D721Med (cell line): ENCODE measurements at places on chromosomes 6 and 20.

- DNase-seq: no peak
Observed at GRCh38 chr6:1849691-1850090, 240.0 kb downstream of the FOXC1 start.

- no peak for DNase-seq
Observed at GRCh38 chr6:145508107-145508506, 227.2 kb downstream of the EPM2A start.

- no peak for DNase-seq
Observed at GRCh38 chr20:60365064-60365666, 406.9 kb downstream of the CDH26 start.

GRCh38 chr6:79403563-79403962 is 133.7 kb downstream of the LCA5 start:
- DNase-seq: no peak

- no peak for DNase-seq
Observed at GRCh38 chr6:5172897-5173474, 87.8 kb downstream of the LYRM4 start.

GRCh38 chr6:154202339-154202738 is 154.3 kb downstream of the IPCEF1 start:
- no peak for DNase-seq

GRCh38 chr6:37679539-37680476 is 17.9 kb downstream of the MDGA1 start:
- no peak for DNase-seq

GRCh38 chr20:37513779-37514359 is 7.2 kb upstream of the NNAT start:
- no peak for DNase-seq

DNA sequence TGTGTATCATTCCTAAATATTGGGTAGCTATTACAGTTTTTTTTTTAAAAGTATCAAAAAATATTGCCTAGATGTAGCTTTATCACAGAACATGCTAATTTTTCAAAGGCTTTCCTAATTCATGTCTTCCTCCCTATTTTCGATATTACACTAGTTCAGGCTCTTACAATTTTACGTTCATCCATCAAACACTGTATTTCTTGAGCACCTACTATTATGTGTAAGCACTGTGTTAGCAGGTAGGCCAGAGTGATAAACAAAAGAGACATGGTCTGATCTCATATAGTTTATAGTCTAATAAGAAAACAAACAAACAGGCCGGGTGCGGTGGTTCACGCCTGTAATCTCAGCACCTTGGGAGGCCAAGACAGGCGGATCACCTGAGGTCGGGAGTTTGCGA is 69.5 kb downstream of the FAM217A start:
- DNase-seq: no peak

- DNase-seq: no peak
Observed at GRCh38 chr6:137928286-137928685, 61.2 kb downstream of the TNFAIP3 start.

- no peak for DNase-seq
Observed at GRCh38 chr6:149815788-149816187, 48.4 kb downstream of the LRP11 start.

GRCh38 chr20:11101243-11101642 is 427.4 kb upstream of the JAG1 start:
- DNase-seq: no peak

DNA sequence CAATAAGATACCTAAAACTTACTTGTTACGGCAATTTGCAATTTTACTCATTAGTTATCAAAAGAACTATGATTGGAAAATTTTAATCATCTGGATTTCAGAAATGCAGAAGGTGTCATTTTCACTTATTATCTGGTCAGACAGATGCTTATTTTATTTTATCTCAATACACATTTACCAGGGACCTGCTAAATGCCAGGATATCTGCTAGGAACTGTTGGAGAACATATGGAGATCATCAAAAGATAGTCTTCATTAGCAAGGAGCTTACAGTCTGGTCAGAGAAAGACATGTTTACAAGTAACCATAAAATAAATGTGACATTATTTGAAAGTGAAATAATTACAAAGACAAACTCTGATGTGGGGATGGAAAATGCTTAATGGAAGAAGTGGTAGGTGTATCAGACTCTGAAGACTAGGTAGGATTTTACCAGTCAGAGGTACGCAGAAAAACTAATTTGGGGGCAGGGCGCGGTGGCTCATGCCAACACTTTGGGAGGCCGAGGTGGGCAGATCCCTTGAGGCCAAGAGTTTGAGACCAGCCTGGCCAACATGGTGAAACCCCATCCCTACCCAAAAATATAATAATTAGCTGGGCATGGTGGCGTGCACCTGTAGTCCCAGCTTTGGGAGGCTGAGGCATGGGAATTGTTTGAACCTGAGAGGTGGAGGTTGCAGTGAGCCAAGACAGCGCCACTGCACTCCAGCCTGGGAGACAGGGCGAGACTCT is 137.8 kb downstream of the MYB start:
- no peak for DNase-seq

- no peak for DNase-seq
Observed at GRCh38 chr20:40797425-40797824, 108.4 kb upstream of the MAFB start.

DNA sequence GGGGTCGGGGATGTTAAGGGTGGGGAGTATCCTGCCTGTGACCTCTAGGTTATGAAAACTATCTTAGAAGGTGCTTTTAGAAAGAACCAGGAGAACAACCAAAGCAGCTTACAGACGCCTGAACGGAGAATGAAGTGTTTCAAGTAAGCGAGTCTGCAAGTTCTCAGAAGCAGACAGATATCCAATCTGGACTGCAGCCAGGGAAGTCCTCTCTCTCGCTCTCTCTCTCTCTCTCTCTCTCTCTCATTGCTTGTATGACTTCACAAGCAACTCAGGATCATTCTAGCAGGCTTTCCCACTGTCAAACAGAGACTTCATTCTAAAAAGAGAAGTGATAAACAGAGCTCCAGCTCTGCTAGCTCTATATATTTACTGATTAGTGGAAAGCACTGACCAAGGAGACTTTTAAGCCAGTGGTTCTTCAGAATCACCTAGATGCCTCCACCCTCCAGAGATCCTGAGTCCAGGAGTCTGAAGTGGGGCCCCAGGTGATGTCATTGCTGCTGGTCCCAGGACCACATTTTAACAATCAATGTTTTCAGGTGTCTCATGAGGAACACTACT is 6.0 kb downstream of the TCF21 start:
- DNase-seq: no peak

DNA sequence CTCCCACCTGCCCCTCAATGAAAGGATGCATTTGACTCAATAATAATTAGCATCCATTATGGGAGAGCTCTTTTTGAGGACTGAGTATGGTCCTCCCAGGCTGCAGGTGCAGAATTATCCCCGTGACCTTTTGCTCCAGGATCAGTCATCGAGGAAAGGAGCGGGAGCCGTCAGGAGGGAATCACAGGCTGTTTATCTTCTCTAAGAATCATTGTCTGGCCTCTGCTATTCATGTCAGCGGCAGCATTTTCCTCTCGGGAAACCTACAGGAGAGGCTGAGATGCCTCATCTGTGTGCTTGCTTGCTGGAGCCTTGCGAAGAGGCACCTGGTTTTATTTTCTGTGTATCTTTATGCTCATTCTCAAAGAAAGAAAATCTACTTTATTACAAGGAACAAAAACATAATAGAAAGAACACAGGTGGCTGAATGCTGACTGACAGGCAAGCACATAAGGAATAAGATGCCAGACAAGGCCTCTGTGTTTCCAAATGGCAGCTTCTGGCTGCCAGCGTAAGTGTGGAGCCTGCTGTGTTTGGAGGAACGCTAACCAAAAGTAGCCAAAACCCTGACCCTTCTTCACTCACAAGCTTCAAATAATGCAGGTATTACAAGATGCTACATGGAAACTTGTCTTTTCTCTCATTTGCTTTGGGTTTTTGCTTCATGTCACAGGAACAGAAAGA is 539.1 kb upstream of the MARCKS start:
- no peak for DNase-seq

GRCh38 chr6:120899932-120900331 is 434.3 kb downstream of the TBC1D32 start:
- no peak for DNase-seq

DNA sequence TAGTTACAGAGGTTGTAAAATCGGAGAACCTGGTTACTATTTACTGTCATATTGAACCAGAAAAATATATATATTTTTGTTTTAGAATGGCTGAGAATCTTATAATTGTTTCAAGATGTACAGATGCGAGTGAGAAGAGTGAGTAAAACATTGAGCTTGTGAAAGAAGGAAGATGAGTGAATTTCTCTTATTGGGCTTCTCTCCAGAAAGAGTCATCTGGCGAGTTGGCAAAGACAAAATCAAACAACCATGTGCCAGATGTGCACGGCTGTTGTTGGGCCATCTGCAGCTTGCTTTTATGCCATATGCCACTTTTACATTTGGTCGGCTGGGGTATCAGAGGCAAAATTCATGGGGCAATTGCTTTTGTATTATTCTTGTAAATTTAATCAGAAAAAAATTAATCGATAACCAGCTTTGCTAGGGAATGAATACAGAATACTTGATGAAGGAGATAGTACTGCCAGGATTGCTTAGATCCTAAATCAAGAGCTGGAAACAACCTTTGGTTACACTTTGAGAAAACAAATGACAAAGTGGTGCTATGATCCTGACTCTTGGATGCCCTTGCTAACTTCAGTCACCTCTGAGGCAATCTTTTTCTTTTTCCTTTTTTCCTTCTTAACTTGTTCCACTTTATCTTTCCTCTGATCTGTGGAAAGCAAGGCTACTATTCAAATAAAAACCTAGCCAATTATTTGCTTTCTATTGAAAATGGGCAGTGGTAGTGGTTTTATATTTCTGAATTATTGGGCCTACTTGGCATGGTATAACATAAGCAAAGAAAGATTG is 97.1 kb upstream of the GRIK2 start:
- no peak for DNase-seq

- DNase-seq: no peak
Observed at GRCh38 chr6:5174244-5174643, 86.5 kb downstream of the LYRM4 start.

- DNase-seq: no peak
Observed at GRCh38 chr20:63686492-63687321, 9.7 kb upstream of the TNFRSF6B start.

DNA sequence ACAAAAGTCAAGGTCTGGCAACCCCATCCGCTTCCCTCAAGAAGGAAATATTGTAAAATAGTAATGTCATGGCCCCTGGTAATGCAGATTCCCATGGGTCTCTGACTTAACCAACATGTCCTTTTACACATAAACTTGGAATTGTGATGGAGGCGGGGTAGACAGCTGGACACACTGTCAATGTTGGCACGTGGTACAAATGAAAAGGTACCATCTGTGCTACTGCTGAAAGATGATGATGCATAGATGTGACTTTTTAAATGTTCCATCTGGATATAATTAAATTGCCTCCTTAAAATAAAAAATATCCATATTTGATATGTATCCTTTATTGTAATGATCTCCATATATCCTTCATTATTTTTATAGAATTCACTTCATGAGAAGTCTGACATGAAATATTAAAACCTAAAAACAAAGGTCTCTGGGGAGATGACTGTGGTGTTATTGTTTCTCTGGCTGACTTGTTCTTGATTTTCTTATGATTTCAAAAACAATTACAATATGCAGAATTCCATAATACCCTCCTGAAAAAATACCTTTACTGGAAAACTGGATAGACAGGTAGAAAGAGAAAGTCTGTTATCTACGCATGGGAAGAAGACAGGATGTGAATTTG is 104.5 kb downstream of the MKKS start:
- DNase-seq: no peak

DNA sequence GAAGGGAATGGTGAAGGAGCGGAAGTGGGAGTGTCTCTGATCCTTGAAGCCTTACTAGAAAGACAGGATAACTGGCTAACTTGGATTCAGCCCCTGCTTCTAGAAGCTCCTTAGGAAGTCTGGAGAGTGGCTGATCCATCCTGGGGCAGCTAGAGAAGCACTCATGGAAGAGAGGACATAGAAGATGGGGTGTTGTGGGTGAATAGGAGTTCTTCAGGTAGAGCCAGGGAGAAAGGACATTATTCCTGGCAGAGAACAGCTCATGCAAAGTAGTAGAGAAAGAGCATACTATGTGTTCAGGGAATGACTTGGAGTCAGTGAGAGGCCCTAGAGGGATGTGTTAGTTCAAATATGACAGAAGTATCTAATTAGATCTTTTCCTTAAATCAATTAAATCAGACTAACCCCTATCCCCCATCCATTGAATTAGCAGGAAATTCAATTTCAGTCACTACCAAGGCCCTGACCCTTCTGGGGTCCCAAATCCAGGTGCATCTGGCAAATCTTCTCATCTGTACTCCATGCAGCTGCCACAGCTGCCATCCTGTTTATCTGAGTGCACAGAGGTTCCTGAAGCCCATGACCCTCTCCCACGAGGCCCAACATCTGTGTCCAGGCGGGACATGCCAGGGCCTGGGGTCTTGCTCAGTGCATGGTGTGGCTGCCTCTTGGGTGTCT is 130.7 kb downstream of the DHX35 start:
- no peak for DNase-seq

- no peak for DNase-seq
Observed at GRCh38 chr6:149228311-149228955, 89.1 kb upstream of the TAB2 start.

DNA sequence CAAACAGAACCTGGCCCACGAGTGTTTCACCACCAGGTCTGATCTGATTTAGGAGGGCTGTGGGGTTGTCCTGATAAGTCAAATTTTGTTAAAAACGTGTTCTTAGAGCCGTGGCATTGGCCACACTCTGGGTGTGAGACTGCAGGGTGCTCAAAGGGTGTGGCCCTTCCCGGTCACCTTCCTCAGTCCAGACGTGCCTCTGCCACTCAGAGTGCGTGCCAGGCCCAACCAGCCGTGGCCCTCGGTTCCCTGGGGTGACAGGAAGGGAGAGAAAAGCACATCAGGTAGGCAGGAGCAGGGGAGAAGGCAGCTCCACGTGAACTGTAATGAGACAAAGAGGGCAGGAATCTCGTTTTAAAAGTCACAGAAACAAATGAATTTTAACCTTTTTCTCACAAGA is 115.4 kb downstream of the FAM120B start:
- no peak for DNase-seq

GRCh38 chr6:168941036-168941435 is 312.6 kb downstream of the THBS2 start:
- DNase-seq: no peak

DNA sequence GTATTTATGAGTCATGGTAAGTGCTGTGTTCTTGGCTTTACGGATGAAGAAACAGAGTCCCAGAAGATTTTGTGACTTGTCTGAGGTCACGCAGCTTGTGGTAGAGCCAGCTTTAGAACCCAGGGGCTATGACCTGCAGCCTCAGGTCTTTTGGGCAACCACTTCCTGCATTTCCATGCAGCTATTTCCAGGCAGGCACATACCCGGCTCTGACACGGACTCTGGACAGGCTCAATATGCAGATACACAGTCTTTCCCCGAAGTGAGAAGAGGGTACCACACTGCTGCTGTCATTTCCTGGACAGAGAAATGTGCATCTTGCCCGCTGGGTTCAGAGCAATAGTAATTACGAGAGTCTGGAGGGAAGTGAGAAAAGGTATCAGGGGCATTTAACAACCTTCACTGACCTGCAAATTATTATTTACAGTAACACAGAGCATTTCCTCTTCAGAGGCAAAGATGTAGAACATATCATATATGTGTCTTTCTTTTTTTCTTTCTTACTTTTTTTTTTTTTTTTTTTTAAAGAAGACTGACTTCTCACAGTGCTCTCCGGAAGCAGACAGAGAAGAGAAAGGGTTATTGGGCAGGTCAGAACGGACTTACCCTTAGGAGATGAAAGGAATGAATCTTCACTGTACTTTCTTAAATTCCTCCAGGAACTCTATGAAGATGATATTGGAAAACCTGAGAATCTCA is 185.1 kb downstream of the CLIC5 start:
- DNase-seq: no peak
